ENCODE measurements at places on chromosomes 1 and 21. TPM values are rescaled to one million over a fixed set of nuclear protein-coding genes. Genes with fewer than 3 reads are reported as not detected.

RHBDL2 gene
- total RNA-seq = not detected

ACTL8 gene
- not detected for total RNA-seq

KMO gene
- not detected for total RNA-seq

KCNE2 gene
- not detected for total RNA-seq

MYOC gene
- not detected for total RNA-seq

RAB7B gene
- 2.8 TPM for total RNA-seq

CFAP57 gene
- total RNA-seq = 0.32 TPM

LCK gene
- not detected for total RNA-seq

ACTN2 gene
- total RNA-seq = not detected

RPTN gene
- not detected for total RNA-seq

LDLRAD2 gene
- total RNA-seq = not detected

MX2 gene
- total RNA-seq = 0.54 TPM

SLC5A9 gene
- not detected for total RNA-seq

GLMP gene
- 77.8 TPM for total RNA-seq

All from GM23248 (cell line).